Activated gamma-delta T cell (primary cell): ENCODE measurements at places on chromosomes 6 and 20.

DNA sequence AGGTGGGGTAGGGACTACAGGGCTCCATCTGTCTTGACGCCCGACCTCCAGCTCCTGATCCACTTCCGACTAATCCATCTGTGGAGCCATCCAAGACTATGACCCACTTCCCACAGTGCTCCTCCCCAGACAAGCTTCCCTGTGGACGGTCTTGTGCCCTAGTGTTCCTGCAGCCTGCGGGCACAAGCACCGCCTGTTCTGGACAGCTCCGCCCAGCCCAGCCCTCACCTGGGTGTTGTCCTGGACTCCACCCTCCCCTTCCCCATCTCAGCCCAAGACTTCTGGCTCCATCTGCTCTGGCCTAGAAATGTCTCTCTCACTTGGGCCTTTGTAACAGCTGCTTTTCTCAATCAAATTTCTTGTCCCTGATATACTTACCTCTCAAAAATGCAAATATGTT lies 102.0 kb downstream of the MAFB start:
- no peak for DNase-seq

DNA sequence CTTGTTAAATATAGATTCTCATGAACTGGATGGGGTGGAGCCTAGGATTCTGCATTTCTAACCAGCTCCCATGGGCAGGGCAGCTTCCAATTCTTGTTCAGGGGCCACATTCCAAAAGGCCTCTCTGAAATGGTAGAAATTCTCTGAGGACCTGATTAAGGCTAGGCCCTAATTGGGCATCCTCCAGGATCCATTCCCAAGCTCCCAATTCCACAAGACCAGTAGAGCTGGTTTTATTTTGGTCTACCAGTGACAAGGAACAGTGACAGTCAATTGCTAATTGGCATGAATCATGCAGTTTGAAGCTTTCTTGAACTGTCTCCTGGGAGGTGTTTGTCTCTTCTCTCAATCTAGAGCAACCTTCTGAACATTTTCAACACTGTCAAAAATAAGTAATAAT lies 3.0 kb downstream of the THBD start:
- DNase-seq, result no peak

DNA sequence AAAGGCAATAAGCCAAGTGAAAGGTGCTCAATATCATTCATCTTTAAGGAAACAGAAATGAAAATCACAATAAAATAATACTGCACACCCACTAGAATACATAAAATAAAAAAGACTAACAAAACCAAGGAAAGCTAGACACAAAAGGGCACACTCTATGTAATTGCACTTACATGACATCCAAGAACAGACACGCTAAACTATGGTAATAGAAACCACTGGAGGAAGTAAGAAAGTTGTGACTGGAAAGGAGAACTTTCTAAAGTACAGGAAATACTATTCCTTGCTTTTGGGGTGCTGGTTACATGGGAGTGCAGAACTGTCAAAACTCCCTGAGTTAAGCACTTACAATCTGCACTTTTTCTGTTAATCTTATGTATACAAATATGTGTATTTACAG lies 253.7 kb upstream of the RUNX2 start:
- DNase-seq, result no peak

- DNase-seq, result no peak
Measured at GRCh38 chr6:35358086-35358485, 15.7 kb downstream of the PPARD start.

DNA sequence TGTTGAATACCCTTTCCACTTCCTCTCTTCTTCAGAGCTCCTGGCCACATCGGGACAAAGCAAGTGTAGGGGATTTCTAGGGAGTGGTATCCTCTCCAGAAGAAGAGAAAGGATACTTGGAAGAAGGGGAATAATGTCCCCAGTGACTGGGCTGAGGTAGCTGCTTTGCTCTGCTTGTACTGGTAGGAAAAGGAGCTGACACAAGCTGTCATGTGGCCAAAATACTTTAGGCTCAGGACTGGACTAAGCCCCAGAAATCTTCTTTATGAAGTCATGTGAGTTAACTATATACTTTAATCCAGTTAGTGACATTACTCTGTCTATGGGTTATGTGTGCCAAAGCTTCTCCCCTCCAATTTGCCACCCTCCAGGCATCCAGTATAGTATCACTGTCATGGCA lies 40.5 kb downstream of the AKIRIN2 start:
- DNase-seq, result no peak

GRCh38 chr20:40814631-40814960 lies 125.6 kb upstream of the MAFB start:
- DNase-seq, result no peak

- no peak for DNase-seq
Measured at GRCh38 chr6:43250992-43251373, 7.7 kb downstream of the TTBK1 start.

DNA sequence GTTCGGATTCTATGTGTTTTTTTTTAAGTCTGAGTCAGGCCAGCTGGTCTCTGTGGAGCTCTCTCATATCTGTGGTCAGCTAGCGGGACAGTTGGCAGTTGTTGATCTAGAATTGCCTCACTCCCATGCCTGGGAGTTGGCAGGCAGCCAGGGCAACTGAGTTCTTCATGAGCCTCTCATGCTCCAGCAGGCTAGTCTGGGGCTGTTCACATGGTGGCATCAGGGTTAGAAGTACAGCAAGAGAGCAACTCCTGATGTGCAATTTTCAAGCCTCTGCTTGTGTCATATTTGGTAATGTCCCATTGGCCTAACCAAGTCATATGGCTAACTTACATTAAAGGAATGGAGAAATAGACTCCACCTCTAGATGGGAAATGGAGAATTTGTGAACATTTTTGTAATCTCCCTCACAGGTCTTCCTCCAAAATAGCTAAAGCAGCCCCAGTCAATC lies 6.7 kb upstream of the IFT52 start:
- DNase-seq, result no peak

GRCh38 chr20:62376112-62377063 lies 9.3 kb upstream of the LAMA5 start:
- no peak for DNase-seq

GRCh38 chr6:139468178-139468819 lies 93.9 kb upstream of the CITED2 start:
- no peak for DNase-seq

DNA sequence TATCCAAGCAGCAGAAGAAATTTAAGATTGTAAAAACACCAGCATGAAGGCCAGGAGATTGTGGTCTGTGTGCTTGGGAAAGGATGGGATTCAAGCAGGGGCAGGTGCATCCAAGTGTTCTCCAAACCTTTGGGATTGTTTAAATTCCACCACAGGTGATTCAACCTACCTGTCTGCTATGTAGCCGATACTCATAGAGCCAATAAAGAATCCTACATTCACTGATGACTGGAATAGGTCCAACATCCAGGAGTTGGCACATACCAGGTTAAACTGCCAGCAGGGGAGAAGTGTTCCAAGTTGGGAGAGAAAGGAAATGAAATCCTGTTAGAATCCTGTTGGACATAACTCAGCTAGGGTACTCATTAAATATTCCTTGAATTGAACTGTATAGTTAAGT lies 2.2 kb downstream of the SLC22A2 start:
- DNase-seq, result no peak

DNA sequence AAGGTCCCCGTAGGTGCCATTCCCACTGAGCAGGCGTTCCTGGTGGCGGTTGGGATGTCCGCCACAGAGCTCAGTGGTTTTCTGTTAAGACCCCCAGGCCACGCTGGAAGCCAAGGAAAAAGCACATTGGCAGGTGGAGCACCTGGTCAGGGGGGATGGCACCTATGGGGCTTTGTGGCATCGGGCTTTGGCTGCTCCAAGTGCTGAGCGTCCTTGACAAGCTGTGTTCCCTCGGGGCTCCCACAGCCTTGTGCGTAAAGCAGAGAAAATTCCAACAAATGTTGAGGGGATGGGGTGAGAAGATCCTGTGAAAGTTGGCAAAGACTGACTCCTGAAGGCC lies 135.4 kb downstream of the JPH2 start:
- DNase-seq, result no peak

- DNase-seq, result no peak
Measured at GRCh38 chr6:56628105-56628504, 14.6 kb downstream of the DST start.

DNA sequence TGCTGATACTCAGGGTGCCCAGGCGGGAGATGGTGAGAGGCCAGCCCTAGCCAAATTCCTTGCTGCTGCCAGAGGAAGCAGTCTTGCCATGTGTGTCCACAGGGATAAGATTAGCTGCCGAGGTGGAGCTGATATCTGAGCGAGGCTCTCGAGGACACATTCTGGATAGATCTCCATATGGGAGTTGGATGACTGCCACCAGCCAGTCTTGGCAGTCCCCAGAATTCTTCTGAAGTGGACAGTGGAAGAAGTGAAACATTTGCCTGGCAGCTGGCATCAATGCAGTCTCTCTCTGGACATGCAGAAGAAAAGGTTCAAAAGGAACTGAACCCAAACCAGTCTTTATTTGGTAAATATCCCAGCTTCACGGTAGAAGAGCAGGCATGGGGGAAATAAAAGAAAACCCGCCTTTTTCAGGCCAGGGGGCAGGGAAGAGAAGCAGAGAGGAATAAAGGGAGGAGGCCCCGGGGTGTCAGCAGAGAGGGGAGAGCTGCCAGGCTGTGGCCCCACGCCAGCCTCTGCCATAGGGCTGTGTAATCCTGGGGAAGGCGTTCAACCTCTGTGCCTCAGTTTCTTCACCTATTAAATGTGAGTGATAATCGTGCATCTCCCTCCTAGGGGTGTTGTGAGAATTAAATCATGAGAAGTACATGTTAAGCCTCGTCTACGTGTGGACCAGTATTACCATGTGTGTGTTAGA lies 3.7 kb upstream of the FUCA2 start:
- DNase-seq, result no peak

GRCh38 chr20:38771621-38772020 lies 23.4 kb downstream of the ACTR5 start:
- DNase-seq, result no peak

- DNase-seq, result no peak
Measured at GRCh38 chr6:148193063-148193680, 149.5 kb upstream of the SASH1 start.

DNA sequence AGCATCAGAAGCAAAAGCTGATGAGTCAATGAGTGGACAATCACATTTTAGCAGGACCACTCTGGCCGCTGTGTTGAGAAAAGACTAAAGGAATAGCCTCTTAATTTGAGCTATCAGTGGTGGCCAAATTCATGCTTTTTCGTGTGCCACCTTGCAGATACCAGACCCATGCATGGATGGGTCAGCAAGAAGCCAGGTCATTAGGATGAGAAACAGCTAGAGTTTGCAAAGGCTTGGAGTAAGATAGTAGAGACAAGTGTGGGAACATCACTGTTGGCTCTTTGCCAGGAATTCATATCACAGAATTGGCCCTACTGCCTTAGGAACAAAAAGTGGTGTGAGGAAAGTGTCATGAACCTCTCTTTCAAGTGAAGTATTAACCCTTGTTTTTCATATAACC lies 25.5 kb downstream of the MRAP2 start:
- DNase-seq, result no peak

- no peak for DNase-seq
Measured at GRCh38 chr20:8633366-8633765, 435.5 kb upstream of the PLCB4 start.

GRCh38 chr6:111603685-111604084 lies 2.0 kb downstream of the TRAF3IP2 start:
- no peak for DNase-seq

DNA sequence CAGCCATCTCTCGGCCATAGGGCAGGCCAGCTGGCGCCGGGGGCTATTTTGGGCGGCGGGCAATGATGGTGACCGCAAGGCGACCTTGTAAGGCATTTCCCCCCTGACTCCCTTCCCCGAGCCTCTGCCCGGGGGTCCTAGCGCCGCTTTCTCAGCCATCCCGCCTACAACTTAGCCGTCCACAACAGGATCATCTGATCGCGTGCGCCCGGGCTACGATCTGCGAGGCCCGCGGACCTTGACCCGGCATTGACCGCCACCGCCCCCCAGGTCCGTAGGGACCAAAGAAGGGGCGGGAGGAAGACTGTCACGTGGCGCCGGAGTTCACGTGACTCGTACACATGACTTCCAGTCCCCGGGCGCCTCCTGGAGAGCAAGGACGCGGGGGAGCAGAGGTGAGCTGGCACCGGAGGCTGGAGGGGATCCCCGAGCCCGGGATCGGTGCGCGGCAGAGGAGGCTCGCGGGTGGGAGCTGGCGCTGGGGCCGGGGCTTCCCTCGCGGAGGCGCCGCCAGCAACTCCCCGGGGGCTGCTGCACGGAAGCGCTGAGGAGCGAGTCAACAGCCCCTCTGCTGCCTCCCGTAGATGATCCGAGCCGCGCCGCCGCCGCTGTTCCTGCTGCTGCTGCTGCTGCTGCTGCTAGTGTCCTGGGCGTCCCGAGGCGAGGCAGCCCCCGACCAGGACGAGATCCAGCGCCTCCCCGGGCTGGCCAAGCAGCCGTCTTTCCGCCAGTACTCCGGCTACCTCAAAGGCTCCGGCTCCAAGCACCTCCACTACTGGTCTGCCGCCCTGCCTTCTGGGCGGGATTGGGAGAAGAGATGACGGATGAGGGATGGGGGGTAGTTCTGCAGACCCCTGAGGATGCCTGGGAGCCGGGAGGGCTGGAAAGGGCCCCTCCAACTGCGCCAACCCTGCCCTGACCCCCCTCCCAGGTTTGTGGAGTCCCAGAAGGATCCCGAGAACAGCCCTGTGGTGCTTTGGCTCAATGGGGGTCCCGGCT lies at the start of the genes CTSA and NEURL2:
Gene CTSA (plus strand): TSS at position 351 of the 999 bp plus-strand sequence. CDS start 234 bp downstream, at position 585.
Gene NEURL2 (minus strand): TSS at position 224 of the 999 bp plus-strand sequence. CDS start 217 bp downstream, at position 7.
- DNase-seq, result peak; percentile 63

GRCh38 chr20:19880256-19881079 lies 122.4 kb downstream of the RIN2 start:
- DNase-seq, result no peak

GRCh38 chr6:123448306-123448884 lies 188.4 kb downstream of the TRDN start:
- DNase-seq, result no peak

GRCh38 chr6:6753301-6753700 lies 164.8 kb downstream of the LY86 start:
- no peak for DNase-seq
